ENCODE measurements at places on chromosomes 2 and 18.
A peak's percentile ranks its signal among the peaks of the same experiment; 100 is the strongest.

DNA sequence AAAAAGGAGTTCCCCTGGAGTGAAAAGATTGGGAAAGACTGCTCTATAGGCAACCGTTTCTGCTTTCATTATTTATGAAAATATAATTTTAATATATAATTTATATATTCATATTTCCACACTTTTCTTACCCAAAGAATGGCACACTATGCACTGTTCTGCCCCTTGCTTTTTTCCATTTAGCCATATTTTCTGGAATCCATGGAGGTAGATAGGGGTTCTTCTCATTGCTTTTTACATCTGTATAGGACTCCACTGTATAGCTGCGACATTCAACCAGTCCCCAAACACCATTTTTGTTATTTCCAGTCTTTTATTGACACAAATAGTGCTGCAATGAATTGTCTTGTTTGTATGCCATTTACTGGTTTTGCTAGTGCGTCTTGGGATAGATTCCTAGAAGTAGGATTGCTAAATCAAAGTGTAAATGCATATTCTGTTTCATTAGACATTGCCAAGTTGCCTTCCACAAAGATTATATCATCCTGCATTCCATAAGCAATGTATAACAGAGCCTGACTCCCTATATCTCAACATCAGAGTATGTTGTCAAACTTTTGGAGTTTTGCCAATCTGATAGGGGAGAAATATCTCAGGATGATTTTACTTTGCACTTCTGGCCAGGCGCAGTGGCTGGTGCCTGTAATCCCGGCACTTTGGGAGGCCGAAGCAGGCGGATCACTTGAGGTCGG, 26.6 kb upstream of the TCF7L1 start:
- no peak for DNase-seq

DNA sequence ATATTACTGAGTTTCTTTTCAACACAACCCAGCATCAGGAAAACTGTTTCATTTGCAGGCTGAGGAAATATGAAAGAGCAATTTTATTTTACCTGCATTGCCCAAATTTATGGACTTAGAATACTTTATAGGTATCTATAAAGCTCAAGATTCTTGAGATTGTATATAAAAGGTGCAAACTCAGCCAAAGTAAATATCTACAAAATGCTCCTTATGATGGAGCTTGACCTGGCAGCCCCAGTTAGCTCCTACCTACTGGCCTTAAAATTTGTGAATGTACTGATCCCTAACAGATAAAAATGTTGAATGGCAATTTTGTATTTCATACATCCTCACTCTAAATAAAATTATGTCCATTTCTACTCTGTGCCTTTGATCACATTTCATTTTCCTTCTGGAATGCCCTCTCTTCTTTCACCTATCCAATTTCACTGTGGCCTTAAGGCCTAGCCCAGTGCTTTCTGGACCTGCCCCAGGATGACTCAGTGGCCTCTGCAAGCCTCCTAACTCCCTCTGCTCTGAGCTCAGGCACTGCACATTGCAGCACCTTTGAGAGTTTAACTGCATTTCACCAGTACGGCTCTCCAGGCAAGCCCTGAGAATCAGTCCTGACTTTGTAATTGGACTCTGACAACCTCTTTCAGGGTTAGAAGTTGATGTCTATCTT, 125.9 kb downstream of the ANTXR1 start:
- no peak for DNase-seq

DNA sequence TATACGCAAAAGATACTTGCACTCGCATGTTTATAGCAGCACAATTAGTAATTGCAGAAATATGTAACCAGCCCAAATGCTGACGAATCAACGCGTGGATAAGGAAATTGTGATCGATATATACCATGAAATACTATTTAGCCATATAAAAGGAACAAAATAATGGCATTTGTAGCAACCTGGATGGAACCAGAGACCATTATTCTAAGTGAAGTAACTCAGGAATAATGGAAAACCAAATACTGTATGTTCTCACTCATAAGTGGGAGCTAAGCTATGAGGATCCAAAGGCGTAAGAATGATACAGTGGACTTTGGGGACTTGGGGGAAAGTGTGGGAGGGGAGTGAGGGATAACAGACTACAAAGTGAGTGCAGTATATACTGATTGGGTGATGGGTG, 1008.0 kb upstream of the CRIM1 start:
- DNase-seq = no peak

GRCh38 chr18:36460324-36460850, 162.9 kb downstream of the FHOD3 start:
- no peak for DNase-seq

GRCh38 chr2:64522843-64523428, 1.2 kb upstream of the AFTPH start:
- DNase-seq = peak; percentile 90

GRCh38 chr18:67074309-67074708, 442.2 kb downstream of the DSEL start:
- DNase-seq = no peak

GRCh38 chr2:181394741-181395437, 62.3 kb upstream of the ITGA4 start:
- DNase-seq = no peak

DNA sequence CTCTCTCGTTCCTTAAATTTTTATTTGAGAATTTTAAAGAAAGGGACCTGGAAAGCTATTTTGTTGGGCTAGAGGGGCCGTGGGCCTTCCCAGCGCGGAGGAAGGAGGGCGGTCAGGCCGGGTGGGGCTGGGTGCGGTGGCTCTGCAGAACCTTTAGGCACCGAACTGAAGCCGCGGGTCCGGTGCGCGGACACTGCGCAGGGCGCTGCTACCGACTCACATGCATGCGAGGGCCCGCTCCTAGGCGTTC, 1.6 kb upstream of the TWIST2 start:
- DNase-seq = no peak

GRCh38 chr2:27370816-27371620, 602 bp downstream of the SNX17 start:
- DNase-seq = no peak

GRCh38 chr2:175947073-175947472, 55.0 kb downstream of the LNPK start:
- no peak for DNase-seq

GRCh38 chr2:38592951-38593350, 9.8 kb downstream of the HNRNPLL start:
- no peak for DNase-seq

DNA sequence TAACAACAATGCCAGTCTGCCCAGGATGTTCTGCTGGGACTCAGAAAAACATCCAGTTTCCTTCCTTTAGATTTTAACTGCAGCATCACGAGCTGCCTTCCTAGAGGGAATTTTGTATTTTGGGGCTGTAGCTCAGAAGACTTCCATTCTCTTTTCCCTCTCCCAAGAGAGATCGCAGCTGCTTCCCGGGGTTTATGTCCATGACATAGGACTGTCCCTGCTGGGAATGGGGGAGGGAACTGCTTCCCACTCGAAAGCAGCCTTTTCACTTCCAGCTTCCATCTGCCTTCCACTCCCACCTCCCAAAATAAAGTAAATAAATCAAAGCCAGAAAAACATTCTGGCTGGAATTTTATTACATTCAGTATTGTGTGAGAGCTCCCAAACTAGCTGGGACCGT, 52.4 kb downstream of the LIMS1 start:
- DNase-seq = no peak

DNA sequence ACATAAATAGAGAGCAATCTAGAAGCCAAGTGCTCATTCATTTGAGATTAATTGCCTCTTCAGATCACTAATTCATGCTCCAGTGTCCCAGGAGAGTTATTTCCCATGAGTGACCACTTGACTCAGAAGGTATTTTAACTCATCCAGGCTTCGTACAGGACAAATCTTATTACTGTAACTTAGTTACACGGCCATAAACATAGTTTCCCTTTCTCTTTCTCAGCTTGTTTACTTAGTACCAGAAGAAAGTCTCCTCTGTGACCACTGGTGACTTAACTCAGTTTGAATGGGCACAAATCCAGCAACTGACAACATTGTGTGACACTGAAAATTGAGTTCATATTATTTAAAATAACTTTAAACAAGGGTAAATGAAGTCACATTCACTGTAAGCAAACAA, 25.3 kb downstream of the MMADHC start:
- DNase-seq = no peak

- no peak for DNase-seq
Observed at GRCh38 chr2:221612161-221612560, 40.1 kb upstream of the EPHA4 start.

GRCh38 chr2:97870396-97870843, 125.3 kb downstream of the TMEM131 start:
- DNase-seq = no peak

- no peak for DNase-seq
Observed at GRCh38 chr18:55362303-55362702, 225.7 kb downstream of the TCF4 start.

- no peak for DNase-seq
Observed at GRCh38 chr18:47635416-47635815, 295.0 kb downstream of the SMAD2 start.

GRCh38 chr2:47208852-47209606, 53.9 kb upstream of the STPG4 start:
- no peak for DNase-seq

DNA sequence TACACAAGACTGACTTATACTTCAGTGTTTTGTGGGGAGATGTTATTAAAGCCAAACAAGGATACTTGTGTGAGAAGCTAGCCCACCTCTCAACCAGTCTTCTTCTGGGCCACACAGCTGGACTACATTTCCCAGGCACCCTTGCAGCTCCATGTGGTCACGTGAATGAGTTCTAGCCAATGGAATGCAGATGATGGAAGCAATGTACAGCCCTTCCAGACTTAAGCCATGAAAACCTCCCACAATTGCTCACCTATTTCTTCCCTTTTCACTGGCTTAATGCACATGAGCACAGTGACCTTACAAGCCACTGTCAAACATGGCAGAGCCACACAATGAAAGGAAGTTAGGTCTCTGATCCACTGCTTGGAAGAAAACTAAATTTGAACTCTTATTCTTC, 20.4 kb upstream of the FEZ2 start:
- DNase-seq = peak; percentile 22

- no peak for DNase-seq
Observed at GRCh38 chr2:56009758-56010458, 86.3 kb upstream of the EFEMP1 start.

GRCh38 chr2:163667064-163667887, 68.5 kb downstream of the FIGN start:
- DNase-seq = no peak

DNA sequence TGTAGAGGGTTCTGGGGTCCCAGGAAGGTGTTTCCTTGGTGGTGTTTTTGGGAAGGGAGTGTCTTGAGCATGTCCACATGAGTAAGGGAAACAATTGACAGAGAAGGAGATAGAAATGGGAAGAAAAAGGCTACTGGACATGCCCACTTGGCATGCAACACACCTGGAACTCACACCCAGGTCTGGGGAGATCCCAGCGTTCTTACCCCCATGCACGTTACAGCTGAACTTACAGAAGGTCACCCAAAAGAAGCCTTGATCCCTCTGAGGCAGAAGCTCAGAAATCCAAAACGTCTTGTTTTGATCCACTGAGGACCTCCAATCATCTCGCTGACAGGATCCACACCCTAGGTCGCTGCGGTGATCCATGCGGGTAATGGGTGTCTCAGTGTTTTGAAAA, 142.0 kb downstream of the ZNF516 start:
- no peak for DNase-seq

- DNase-seq = no peak
Observed at GRCh38 chr18:68229351-68229750, 485.6 kb downstream of the TMX3 start.

GRCh38 chr2:10678225-10678624, 11.6 kb downstream of the NOL10 start:
- DNase-seq = no peak

DNA sequence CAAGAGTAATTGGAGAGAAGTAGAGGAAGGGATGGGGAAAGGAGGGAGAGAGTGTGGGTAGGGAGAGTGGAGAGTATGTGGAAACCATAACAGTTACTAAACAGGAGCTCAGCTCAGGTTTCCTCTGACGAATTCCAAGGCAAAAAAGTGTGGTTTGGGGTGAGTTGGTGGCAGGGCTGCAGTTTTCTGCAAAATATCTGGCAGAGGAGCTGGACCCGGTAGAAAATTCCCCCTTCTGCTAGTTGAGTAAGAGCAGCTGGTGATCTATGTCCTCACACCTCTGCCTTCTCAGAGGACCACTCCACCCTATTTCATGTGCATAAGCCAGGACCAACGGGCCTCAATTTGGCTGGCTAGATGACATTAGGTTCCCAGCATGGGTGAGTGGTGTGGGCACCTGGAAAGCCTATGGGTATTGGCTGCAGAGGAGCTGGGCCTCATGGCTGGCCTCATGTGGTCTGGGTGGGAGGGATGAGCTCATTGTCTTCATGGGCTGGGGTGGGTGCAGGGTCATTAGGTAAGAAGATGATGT, 13.2 kb downstream of the NRP2 start:
- no peak for DNase-seq

DNA sequence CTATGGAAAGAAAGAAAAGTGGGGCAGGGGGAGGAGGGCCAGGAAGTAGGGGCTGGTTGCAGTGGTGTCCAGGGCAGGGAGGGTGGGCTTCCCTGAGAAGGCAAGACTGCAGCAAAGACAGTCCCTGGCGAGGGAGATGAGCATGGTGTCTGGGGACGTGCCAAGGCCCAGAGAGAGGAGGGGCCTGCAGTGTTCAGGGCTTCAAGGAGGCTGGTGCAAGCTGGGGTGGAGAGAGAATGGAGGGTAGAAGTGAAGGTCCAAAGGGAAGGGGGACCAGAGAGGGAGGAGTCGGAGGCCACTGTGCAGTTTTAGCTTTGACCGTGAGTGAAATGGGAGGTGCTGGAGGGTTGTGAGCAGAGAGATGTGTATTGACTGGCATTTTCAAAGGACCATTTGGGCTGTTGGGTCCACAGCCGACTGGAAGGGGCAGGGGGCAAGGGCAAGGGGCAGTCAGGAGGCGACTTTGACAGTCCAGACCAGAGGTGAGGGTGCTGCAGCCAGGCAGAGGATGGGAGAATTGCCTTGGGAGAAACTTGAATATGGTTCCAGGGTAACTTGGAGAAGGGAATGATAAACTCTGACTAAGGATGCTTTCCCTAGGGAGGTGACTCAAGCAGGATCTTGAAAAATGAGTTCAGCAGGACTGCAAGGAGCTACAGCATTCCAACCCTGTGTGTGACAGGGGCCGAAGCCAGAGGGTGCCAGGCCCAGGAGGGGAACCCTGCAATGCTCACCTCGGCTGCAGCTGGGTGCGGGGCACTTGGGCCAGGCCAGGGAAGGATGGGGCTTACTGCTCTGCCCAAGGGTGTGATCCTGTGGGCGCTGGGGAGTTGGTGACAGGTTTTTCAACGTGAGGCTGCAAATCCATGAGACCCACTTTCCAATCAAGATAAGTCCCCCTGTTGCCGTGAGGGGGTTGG, 177.1 kb upstream of the HAAO start:
- no peak for DNase-seq

- no peak for DNase-seq
Observed at GRCh38 chr2:191176305-191176704, 25.5 kb upstream of the STAT4 start.

GRCh38 chr2:41992671-41993434, 55.0 kb upstream of the PKDCC start:
- no peak for DNase-seq

DNA sequence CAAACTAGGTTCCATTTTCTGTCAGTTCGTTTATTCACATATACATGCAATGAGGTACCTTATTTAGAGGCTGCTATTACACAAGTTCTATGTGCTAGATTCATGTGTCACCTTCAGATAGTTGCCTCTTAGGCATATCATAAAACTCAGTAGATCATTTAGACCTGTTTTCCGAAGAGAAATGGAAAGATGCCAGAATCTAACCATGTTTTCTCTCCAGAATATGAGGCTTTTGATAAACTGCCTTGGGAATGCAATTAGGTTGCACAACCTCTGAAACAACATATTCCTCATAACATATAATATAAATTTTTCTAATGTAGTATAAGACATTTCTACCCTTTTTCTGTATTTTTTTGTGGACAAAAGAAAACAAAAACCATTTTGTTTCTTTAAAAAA, 108.1 kb downstream of the PRPF40A start:
- DNase-seq = no peak

GRCh38 chr2:48530033-48530811, at the start of gene STON1:
STON1 (plus strand) TSS chr2:48530154; CDS start chr2:48580634, 50,480 bp downstream.
- DNase-seq = no peak

Measured in NCI-H2081 treated with DMSO at 0.1 percent for 48 hours (cell line).